ENCODE measurements at places on chromosomes 2 and 18.

DNA sequence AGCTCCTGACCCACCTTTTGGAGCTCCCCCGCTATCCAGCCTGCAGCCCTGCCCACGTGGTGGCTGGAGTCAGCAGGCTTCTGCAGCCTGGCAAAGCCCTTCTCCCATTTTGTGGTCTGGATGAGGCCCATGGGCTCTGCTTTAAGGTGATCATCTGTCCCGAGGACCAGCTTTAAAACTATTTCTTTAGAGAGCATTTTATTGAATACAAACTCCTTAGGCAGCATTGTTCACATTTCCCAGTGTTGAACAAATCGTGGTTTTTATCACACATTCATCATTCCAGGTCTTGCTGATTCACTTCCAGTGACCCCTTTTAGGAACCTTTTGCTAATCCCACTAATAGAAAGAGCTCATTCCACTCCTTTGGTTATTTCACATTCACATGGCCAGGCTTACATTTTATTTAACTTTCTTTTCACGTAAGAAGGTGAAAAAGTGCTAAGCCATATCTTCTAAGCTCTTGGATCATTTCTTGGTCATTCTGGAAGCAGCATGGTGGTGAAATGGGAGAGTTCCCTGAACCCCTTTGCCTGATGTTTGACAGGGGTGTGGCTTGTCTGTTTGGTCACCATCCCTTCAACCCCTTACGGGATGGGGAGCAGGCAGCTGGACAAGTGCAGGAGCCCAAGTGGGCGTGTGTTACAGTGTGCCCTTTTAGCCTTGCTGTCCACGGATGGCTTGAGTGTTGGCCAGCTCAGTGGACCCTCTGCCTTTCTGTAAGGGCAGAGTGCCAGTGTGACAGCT lies 80.4 kb upstream of the RAPGEF4 start:
- no peak for DNase-seq

DNA sequence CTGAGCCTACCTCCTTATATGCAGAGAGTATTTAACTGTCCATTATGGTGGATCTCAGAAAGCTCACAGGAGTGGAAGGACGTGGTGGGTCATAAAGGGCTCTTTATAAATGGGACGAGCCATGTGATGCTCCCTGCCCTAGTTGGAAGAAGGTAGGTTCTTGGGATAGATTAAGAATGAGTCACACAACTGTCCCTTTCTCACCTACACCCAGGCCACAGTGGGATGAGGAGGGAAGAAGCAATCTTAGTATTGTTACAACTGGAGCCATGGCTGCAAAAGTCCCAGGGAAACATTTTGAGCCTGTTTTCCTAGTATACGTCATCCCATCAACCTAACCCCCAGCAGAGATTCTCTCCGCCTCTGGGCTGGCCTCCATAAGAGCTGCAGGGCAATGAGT lies 229.9 kb downstream of the TTC32 start:
- no peak for DNase-seq

DNA sequence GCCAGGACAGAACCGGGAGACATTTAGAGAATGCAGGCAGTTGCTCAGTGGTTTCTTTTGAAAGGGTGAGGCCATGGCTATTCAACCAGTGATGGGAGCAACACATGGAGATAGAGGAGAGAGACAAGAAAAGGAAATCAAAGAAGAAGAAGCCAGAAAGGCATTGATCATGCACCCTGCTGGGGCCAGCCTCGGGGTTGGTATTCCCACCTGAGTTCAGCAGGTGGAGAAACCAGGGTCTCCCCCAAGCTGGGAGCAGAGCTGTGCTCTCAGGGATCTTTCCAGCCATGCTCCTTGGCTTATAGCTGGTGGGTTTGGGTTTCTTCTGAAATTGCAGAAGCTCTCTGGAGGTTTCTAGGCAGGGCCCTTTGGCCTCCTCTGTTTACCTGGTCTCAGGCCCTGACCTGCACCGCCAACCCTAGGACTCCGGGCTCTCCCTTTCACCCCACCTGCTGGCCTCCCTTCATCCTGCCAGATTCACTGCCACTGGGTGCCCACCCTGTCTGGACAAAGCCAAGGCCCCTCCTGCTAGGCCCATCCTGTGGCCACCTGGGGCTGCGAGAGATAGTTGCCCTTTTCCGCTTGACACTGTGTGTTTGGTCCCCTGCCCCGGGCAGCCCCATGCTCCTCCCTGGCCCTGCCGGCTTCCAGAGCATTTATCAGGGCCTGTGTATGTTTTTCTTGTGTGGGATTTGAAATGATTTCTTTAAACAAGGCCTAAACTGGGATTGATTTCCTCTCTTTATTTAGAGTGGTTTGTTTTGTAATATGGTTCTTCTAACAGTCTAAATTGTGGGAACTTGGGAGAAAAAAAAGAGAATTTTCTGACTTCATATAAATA lies 126.7 kb downstream of the DDX1 start:
- no peak for DNase-seq

DNA sequence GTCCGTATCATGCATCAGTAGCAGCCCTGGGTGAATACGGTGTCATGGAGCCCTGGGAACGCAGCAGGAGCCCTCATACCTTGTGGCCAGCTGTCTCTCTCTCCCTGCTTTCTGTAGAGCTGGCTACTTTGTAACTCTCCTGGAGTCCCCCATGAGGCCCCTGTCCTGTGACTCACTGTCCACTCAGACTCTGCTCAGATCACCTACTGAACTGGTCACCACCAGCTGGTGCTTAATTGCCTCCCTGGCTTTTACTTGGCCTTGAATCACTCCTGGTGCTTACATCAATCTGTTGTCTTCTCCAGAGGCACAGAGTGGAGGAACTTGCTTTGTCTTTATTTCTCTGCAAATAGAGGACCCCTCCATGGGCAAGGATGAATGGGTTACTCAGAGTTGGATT lies 172.7 kb downstream of the HRH4 start:
- DNase-seq = no peak

- DNase-seq = no peak
These were observed 89.3 kb downstream of the SPP2 start for GRCh38 chr2:234139755-234140154.

DNA sequence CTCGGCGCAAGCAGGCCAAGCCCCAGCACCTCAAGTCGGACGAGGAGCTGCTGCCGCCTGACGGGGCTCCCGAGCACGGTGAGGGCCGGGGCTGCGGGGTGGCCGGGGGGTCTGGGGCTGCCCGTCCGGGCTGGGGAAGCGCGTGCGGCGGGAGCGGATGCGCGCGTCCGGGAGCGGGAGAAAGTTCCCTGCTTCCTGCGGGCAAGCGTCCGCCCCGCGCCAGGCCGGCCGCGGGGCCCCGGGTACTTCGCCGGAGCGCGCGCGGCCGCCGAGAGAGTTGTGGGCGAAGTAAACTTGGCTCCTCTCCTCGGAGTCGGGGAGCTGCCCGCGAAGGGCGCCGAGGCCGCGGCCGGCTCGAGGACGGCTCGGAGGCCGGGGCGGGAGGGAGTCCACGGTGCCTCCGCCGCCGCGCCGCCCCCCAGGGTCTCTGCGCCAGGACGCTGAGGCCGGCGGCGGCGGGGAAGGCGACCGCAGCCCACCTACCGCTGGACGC lies 707 bp downstream of the SALL3 start:
- no peak for DNase-seq

GRCh38 chr2:15947431-15947830 lies 7.1 kb downstream of the MYCN start:
- no peak for DNase-seq

GRCh38 chr2:195694553-195694952 lies 37.5 kb downstream of the SLC39A10 start:
- no peak for DNase-seq

GRCh38 chr2:207317378-207317984 lies 151.7 kb upstream of the KLF7 start:
- no peak for DNase-seq

GRCh38 chr2:34979148-34979547 lies 1376.4 kb upstream of the CRIM1 start:
- DNase-seq = no peak

GRCh38 chr2:118032169-118033013 lies 18.5 kb upstream of the CCDC93 start:
- DNase-seq = peak; percentile 15

GRCh38 chr2:26785431-26786206 lies at the start of gene CENPA:
TSS of gene CENPA (plus strand) at chr2:26786056. CDS start at chr2:26786197, 141 bp downstream.
- DNase-seq = peak; percentile 100

DNA sequence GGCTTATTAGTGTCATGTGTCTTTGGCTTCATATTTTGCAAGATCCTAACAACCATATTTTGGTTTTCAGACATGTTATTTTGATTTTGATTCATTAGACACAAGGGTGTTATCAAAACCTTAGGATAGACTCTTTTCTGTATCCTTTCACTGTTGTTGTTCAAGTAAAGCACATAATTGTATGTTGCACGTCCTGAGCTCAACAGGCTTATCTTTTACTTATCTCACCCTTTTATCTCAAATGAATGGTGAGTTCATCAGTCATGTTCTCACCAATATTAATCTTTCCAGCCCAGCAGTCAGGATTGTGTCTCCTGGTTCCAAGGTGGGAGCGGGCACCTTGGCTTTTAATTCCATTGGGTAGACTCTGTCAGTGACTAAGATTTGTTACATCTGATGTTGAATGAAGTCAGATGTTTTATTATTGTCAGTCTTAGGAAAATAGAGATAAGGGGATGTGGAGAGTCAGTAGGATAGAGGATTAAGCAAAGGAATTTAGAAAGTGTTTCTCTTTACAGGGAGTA lies 11.9 kb downstream of the GPN1 start:
- DNase-seq = no peak

DNA sequence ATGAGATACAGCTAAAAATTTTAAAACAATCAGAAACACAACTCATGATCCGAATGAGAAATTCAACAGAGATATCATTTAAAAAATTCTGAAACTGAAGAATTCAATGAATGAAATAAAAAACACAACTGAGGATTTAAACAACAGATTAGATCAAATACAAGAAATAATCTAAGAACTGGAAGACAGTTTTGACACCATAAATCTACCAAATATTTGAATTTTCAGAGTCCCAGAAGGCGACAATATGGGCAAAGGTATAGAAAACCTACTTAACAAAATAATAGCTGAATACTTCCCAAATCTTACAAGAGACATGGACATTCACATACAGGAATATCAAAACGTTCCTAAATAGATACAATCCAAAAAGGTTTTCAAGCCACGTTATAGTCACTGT lies 221.9 kb downstream of the OTX1 start:
- no peak for DNase-seq

DNA sequence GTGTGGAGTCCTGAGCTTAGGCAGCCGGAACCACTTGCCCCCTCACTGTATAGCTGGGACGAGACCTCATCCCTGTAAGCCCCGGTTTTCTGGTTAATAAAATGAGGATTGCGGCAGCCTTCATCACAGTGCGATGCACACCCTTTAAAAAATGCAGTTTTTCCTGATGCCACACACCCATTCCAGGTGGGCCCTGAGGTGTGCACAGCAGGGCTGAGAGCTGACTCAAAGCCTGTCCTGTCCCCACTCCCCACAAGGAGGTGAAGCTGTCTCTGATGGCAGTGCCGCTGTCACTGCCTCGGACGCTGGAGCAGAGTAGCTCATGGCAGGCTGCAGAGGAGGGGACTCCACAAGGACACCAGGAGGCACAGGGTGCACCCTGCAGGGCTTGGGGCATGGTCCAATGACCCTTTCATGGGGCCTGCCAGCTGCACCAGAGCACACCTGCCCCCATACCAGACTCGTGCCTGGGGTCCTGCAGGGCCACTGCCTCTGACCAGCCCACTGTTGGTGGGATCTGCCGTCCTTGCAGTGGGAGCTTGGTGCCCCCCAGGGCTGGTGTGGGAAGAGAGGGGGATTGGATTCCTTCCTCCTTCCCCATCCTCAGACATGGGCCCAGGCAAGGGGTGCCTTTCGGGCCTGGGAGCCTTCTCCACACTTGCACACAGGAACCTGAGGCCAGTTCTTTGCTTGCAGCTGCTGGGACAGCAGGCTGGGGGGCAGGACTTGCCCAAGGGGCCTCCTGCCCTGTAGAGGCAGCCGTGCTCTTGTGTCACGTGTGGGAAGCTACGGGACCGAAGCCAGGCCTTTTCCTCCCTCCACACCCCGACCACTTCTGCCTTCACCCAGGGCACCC lies 22.8 kb downstream of the GPC1 start:
- peak; percentile 54 for DNase-seq

- DNase-seq = no peak
These were observed 632.3 kb upstream of the SETBP1 start for GRCh38 chr18:44048435-44048834.

DNA sequence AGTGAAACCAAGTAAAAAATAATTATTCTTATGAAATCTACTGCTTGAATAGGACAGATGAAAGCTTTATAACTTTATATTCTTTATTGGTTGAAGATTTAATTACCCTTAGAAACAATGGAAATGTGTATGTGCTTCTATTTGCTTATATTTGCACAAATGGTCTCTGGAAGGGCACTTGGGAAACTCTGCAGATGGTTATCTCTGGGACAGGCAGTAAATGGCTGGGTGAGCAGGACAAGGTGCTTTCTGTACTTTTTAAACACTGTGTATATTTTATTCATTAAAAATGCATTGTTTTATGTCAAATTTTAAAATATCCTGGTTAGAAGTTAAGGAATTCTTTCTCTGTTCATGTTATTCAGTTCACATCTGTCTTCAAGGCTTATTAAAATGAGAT lies 131.1 kb downstream of the LRRTM4 start:
- no peak for DNase-seq

- peak; percentile 14 for DNase-seq
These were observed 25.3 kb upstream of the STAM2 start for GRCh38 chr2:152200565-152201465.

GRCh38 chr2:9637330-9637729 lies 6.5 kb upstream of the YWHAQ start:
- no peak for DNase-seq

- peak; percentile 49 for DNase-seq
These were observed at the start of gene VAMP8 for GRCh38 chr2:85577386-85578242. TSS of gene VAMP8 (plus strand) at chr2:85577586. CDS start at chr2:85577647, 61 bp downstream.

DNA sequence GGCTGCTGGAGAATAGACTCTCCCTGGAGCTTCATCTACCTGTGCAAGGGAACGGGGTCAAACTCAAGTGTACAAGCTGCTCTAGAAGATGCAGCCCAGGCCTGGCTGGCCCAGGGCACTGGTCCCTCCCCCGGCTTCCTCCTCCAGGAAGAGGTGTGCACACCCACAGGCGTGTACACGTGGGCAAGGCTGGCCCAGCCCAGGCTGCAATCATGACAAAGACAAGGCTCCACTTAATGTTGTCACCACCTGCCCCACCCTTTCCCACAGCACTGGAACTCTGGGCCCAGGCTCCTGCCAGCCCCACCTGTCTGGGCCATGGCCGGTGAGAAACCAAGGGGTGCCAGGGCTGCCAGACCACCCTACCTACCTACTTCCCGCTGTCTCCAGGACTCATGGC lies 29.6 kb upstream of the ALPP start:
- DNase-seq = no peak

DNA sequence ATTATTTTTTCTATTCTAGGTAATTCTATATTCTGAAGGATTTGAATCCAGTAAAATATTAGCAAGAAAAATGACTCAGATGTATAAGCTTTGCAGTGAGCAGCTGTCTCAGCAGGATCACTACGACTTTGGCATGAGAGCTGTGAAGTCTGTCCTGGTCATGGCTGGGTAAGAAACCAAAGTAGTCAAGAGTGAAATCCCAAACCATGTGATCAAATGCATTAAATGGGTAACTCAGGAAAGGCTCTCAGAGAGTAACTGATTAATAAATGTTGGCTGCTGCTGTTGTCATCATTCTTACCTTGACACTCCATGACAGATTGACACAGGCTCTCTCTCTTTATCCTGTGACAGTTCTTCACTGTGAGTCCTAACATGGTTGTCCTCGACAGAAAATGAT lies 124.1 kb downstream of the DNAH6 start:
- no peak for DNase-seq

Measured in umbilical cord (tissue), 2 donors.